ENCODE measurements at places on chromosomes 1 and 21.
A peak's percentile ranks its signal among the peaks of the same experiment; 100 is the strongest.

GRCh38 chr1:44655609-44656008 lies 18.7 kb downstream of the TMEM53 start:
- DNase-seq, result no peak

DNA sequence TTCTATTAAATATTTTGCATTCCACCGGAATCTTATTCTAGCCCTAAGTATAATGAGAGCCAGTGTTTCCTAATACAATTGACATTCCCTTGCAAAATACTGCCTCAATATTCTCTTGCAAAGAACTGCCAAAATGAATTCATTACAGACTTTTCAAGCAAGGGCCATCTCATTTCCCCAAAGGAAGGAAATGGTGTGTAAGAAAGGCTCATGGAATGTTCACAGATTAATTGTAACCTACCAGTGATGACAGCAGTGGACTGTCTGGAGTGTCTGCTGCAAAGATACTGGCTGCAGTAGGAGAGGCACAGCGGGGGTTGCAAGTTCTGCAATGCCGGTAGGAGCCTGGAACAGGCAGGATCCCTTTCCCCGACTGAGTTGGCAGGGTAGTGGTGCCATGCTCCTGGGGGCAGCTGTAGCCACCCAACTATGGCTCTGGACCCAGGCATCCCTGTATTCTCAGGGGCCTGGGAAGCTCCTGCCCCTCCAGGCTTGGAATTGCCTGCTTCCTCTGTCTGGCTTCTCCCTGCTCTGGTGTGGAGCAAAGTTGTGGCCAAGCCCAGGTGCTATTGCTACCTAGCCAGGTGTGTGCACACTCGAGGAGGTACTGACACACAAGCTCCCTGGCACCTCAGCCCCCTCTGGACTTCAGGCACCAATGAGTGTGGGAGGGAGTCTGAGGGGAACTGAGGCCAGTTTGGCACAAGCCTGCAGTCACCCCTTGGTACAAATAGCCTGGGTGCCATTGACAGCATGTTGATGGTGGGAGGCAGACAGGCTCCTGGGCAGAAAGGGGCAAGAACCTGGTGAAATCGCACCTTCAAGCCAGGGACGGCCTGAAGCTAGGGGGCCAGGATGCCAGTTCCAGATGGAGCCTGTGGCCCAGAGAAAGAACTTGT lies 1371.0 kb downstream of the KCNT2 start:
- DNase-seq, result no peak

- peak; percentile 91 for DNase-seq
Observed at GRCh38 chr1:154627257-154628120, 19.5 kb upstream of the ADAR start.

GRCh38 chr1:75579046-75579445 lies 31.9 kb downstream of the SLC44A5 start:
- no peak for DNase-seq

- DNase-seq, result no peak
Observed at GRCh38 chr1:188769181-188769580, 1708.5 kb downstream of the BRINP3 start.

DNA sequence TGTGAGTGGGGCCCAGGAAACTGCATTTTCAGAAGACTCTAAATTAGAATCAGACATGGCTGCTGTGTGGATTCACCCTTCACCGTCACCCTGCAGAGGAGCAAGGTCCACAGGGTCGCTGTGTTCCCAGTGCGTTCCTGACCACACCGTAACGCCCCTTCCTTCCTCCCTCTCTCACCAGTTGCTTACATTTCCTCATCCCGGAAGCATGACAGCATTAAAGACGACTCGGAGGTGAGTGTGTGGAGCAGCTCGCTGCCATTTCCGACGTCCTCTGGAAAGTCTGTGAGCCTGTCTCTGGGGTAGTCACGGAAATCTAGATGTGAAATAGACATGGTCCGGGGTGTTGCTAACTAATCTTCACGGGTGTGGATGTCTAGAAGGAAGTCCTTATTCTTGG lies 45.9 kb downstream of the FAAP20 start:
- DNase-seq, result no peak

GRCh38 chr1:28668191-28668955 lies at the start of gene GMEB1:
TSS of gene GMEB1 (plus strand) at chr1:28668784. CDS start at chr1:28683613, 14,829 bp downstream.
- peak; percentile 93 for DNase-seq

DNA sequence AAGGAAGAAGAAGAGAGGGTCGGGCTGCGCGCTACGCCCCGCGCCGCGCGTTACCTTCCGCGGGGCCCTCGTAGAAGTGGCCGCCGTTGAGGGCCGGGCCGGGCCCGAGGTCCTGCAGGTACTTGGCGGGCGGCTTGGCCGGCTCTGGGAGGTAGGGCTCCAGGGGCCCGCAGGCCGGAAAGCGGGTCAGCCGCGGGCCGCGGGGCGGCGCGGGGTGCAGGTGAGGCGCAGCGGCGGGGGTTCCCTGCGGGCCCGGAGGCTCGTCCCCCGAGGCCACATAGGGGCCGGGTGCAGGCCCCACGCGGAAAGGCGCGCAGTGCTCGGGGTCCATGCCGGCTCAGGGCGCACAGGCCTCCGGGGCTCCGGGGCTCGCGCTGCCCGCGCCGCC lies 196 bp downstream of the ALX3 start:
- no peak for DNase-seq

DNA sequence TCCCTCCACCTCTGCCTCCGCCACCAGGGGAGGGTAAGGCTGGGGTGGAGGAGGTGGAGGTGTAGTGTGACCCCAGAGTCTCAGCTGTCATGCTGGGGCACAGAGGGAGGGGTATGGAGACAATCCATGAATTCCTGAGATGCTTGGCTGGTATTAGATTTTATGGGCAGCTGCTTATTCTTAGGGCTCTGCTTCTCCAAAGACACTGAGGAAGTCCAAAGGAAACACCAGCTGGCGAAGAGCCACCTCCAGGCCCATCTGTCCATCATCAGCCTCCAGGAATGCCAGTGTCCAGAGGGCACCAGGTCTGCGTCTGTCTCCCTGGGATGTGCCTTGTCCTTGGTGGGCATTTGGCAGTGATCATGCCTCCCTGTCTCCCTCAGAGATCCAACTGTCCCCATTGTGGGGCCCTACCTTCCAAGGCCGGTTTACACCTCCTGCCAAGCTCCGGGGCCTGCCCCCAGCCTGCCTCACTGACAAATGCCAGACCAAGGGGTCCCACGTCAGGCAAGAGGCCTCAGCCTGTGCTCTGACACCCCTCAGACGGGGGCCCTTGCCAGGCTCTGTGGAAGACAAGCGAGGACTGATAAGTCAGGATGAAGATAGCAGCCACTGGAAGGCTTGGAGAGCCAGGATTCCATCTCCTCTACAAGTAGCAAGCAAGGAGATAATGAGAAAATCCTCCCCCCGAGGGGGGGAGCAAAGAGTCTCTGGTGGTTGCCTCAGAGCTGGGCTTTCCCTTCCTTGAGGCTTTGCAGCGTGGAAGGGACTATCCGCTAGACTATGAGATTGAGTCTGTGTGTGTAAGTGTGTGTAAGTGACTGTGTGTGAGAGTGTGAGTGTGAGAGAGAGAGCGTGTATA lies 1.6 kb downstream of the TNNI1 start:
- DNase-seq, result peak; percentile 33

GRCh38 chr1:1264868-1265272 lies 8.8 kb downstream of the UBE2J2 start:
- DNase-seq, result no peak

- no peak for DNase-seq
Observed at GRCh38 chr1:223319905-223320580, 43.9 kb downstream of the SUSD4 start.

DNA sequence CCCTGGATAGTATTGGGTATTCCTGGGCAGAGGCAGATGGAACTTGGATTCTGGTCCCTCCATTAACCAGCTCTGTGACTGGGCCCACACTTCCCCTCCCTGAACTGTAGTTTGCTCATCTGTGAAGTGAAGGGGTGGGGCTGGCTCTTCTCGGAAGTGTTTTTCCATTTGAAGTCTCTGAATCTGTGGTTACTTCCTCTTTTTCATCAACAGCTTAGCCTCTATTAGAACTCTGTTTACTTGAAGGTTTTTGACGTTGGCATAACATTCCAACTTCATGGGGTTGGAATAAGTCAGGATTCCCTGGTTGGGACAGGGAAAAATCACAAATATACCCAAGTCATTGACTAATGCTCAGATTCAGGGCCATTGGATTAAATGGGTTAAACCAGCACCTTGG lies 3.6 kb downstream of the KIAA0040 start:
- no peak for DNase-seq

GRCh38 chr1:232837087-232837486 lies 31.9 kb downstream of the MAP10 start:
- DNase-seq, result no peak
